ENCODE measurements at places on chromosomes 1 and 21.

GRCh38 chr1:94754570-94754969 is 65.6 kb upstream of the SLC44A3 start:
- DNase-seq: no peak

DNA sequence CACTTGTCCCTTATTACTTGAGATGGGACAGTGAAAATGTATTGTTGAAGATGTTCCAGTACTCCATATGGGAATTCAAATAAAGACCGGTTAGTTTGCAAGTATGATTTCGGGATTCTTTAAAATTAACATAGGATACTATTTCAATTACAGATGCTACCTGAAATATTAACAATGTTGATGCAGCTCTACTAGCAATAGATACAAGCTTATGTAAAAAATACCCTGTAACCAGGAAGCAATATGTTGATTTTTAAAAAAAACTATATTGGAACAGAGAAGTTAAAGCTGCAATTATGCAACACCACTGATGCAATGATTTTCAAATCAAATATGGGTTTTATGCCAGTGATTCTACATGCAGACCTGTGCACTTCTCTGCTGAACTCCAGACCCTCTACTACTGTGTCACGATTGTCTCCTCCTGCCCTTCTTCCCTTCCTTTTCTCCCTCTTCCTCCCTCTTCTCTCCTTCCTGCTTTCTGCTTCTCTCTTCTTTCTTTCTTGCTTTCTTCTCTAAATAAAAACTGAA is 179.2 kb downstream of the ATP6V1G3 start:
- no peak for DNase-seq

DNA sequence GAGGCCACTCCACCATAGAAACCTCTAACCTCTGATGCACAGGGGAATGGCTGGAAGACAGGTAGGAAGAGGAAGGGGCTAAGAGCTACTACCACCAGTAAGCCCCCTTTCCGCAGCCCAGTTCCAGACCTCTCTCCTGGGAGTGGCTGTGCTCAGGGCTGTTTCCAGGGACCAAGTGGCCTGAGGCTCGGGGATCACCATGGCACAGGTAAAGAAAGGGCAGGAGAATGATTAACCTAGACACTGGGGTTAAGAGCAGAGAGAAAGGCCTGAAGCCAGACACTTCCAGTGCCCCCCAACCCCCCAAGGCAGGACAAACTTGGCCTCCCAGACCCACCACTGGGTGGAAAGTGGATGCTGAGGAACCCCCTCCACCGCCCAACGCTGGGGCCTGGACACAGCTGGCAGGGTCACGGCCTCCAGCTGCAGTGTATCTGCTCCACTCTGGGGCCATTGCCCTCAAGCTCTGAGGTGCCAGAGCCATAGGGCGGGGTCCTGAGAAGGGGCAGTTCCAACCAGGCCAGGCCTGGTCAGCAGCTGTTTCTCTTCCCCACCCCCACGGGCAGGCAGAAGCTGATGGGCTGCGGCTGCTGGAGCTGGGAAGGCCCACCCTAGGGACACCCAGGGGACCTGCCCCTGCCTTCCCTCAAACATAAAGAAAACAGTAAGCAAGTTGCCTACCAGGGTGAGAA is 2.6 kb downstream of the TAGLN2 start:
- DNase-seq: peak; percentile 36

DNA sequence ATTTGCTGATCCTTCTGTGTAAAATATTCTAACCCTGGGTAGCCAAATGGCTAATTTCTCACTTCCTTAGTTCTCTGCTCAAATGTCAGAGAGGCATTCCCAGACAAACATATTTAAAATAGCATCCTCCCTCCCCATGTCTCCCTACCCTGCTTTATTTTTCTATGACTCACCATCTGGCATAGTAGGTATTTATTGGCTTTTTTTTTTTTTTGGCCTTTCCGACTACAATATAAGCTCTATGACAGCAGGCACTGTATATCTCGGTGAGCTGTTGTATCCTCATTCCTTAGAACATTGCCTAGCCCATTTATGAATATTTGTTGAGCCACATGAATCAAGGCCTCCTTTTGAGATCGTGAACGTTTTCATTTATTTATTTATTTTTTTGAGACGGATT is 1.5 kb upstream of the NEK7 start:
- peak; percentile 86 for DNase-seq

- DNase-seq: no peak
Observed at GRCh38 chr1:111582644-111583618, 36.7 kb upstream of the RAP1A start.

DNA sequence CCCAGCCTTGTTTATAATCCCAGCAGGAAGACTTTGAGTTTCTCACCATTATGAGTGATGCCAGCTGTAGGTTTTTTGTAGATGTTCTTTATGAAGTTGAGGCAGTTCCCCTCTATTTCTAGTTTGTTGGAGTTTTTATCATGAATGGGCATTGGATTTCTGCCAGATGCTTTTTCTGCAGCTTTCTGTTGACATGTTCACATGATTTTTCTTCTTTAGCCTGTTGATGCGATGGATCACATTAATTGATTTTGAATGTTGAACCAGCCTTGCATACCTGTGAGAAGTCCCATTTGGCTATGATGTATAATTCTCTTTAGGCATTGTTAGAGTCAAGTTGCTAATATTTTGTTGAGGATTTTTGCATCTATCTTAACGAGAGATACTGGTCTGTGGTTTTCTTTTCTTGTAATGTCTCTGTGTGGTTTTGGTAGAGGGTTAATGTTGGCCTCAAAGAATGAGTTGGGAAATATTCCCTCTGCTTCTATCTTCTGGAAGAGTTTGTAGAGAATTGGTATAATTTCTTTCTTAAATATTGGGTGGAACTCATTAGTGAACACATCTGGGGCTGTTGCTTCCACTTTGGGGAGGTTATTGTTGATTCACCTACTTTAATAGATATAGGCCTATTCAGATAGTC is 33.2 kb downstream of the ZBTB40 start:
- DNase-seq: no peak

- DNase-seq: peak; percentile 70
Observed at GRCh38 chr1:27816921-27817630, 13.5 kb upstream of the PPP1R8 start.

GRCh38 chr1:147292012-147292411 is 49.5 kb downstream of the CHD1L start:
- peak; percentile 81 for DNase-seq

DNA sequence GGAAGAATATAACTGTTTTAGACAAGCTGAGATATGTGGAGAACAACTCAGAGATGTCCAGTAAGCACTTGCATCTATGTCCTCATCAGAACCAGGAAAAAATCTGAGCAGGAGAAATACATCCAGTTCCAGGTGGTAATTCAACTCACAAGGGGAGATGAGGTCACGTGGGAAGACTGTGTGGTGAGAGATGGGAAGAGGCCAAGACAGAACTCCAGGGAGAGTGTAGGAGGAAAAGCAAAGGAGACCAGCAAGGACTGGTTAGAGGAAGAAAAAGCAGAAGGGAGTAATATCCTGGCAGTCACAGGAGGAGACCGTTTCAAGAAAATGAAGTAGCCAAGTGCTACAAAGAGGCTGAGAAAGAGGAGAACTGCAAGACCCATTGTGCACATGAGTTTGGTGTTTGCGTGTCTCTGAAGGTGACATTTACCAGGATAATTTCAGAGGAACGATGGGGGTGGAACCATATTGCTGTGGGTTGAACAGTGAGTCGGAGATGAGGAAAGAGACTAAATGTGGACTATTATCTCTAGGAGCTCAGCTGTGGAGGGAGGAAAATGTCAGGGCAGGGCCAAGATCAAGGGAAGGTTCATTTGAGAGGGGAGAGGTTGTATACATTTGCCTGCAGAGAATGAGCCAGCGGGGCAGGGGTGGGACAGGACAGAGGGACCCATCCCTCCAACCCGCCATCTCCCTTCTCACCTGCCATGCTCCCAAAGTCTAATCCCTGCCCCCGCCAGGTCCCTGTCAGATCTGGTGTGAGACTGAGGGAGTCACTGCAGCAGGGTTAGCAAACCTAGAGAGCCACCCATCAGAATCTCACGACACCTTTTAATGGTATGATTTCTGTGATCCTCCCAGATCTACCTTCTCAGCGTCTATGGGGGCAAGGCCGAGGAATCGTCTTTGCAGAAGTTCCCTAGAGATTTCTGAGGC is 24.9 kb downstream of the SUSD4 start:
- no peak for DNase-seq

- DNase-seq: no peak
Observed at GRCh38 chr1:231774719-231775335, 148.2 kb downstream of the DISC1 start.

DNA sequence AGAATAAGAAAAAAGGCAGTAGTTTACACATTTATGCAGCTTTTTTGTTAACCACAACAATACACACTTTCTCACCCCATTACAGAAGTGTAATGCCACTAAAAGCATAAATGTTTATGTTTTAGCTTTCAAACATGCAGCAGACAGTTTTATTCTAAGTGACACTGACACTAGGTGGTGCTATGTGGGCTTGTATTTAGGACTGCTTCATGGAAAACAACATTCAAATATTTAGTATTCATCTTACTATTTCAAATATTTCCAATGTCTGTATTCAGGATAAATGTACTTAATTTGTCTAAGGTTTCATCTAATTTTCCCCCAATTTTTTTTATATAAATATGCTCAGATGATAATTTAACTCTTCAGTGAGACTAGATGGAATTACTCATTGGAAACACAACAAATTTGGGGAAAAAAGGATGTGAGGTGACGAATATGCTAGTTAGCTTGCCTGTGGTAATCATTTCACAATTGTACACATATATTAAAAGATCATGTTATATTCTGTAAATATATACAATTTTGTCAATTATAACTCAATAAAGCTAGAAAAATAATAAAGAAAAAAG is 71.4 kb downstream of the USP1 start:
- peak; percentile 44 for DNase-seq

DNA sequence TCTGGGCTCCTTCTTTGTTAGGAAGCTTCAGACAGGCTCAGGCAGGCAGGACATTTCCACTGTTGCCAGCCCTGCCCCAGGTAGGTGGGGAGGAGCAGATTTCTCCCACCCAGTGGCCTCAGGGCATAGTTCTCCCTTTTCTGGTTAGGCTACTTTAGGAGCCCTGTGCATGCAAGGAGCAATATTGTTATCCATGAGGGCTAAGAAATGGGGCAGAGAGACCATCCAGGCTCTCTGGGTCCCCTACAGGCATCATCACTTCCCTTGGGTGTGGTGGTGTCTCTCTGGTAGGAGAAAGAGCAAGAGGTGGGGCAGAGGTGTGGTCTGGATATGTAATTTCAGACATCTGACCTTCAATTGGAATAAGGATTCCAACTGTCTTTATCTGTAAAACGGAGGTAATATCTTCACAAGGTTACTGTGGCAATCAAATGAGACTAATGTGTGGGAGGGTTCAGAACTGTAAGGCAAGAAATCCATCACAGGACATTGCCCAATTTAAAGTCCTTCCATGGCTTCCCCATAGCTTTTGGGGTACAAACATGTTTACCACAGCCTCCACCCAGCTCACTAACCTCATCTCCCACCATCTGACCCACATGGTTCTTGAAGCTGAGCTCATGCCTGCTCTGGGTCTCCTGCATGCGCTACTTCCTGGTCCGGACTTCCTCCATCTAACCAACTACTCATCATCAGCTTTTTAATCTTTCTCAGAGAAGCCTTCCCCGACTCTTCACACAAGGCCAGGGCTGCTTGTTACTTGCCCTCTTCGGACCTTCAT is 26.1 kb downstream of the PCAT6 start:
- DNase-seq: no peak

- DNase-seq: no peak
Observed at GRCh38 chr1:85172684-85173337, 28.0 kb downstream of the SYDE2 start.

GRCh38 chr1:24374891-24375786 is 38.4 kb downstream of the STPG1 start:
- DNase-seq: peak; percentile 45

- DNase-seq: no peak
Observed at GRCh38 chr1:25727088-25727487, 72.9 kb upstream of the SELENON start.

DNA sequence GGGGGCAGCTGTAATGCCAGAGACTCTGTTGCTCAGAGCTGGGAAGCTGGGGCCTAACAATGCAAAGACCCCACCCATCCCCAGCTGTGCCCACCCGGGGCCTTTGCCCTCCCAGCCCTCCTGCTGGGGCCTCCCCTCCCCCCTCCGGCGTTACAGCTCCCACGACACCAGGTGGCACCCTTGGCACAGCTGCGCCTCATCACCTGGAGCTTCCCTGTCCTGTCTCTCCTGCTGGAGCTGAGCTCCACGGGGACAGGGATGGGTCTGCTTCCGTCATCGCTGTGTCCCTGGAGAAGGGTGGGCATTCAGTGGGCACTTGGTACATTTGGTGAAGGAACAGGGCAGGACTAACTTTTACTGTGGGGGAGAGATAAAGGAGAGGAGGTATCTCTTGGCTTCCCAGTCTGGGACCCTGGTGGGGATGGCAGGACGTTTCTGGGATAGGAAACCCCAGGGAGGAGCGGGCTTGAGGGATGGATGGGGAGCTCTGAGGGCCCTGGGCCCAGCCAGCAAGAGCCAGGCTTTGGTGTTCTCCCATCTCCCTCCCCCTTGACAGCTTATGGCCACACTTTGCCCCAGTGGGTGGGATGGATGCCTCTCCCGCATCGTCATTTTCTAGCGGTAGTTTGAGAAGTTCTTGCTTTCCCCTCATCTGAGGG is 453.2 kb downstream of the PTPRU start:
- DNase-seq: no peak
